ENCODE measurements at places on chromosomes 5 and 9.

- DNase-seq, result no peak
Observed at GRCh38 chr9:97427885-97428284, 16.0 kb downstream of the TDRD7 start.

DNA sequence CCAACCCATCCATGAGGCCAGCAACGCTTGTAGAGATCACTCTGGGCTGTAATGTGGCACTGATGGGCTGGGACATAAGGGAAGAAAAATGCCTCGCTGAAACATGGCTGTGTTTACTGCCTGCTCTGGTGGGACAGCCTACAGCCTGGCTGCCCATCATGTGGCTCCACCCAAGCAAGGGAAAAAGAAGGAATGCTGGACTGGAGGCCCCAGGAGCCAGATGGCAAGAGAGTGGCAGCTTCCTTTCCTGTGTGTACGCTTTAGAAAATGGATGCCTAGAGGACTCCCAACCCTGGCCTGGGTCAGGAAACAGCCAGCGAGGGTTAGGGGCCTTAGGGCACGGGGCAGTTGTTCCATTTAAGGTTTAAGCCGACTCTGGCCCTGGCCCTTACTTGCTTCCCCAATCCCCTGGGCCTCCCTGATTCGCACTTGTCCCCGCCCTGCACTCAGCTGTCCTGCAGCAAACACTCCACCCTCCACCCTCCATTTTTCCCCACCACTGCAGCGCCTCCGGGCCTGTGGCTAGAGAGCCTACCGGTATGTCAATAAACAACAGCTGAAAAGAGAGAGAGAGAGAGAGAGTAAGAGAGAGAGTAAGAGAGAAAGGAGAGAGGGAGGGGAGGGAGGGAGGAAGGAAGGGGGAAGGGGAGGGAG is 819.4 kb downstream of the SEMA5A start:
- peak; percentile 17 for DNase-seq

DNA sequence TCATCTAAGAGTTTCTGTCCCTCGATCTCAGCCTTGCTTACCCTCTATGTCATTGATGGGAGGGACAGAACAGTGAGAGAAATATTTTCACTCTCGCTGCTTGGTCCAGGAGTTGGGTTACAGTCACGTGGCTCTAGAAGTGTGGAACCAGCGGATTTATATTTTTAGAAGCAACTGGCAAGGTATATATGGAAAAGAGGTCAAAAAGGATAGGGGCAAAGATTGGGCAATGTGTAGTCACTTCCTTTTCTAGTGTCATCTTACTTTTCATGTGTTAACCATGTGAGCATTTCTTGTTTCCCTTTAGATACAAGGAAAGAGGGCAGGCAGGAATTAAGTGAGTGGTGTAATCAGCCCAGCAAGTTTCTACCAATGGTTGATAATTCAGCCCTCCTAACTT is 111.5 kb upstream of the ZNF366 start:
- no peak for DNase-seq

DNA sequence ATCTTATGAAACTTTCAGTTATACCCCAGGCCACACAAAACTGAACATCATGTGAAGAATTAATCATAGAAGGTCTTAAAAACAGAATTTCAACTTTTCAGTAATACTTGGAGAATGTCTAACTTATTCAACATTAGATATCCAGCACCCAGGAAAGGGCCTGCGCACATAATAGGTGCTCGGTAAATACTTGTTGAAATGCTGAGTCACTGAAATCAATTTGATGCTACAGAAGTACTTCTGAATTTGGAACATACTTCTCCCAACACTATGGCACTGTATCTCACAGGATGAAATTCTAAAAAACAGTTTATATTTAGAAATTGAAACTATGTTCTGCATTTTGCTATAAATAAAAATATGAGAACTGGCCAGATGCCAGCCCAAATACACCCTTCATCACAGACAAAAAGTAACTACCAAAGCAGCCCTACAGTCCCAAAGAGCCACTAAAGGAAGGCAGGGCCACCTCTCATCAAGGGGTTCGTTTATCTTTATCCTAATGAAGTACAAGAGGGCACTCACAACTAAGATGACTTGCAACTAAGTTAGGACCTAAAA is 26.5 kb downstream of the MRPS27 start:
- DNase-seq, result no peak

DNA sequence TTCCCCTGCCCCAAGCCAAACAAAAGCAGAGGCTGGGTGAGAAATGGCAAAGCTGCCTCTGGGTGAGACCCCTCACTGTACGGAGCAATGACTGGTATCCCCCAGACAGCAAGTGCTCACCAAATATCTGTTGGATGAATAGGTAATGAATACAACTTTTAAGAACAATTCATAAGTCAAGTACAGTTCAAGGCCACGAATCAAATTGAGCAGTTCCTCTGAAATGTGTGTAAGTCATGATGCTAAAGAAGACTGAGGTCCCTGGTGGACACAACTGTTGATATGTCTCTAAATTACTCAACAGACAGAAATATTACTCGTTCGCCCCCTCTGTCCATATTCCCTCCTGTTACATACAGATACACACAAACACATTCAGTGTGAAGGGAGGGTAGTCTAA is 160.7 kb downstream of the GLIS3 start:
- no peak for DNase-seq

GRCh38 chr9:124238546-124239140 is 19.1 kb upstream of the NEK6 start:
- DNase-seq, result no peak

DNA sequence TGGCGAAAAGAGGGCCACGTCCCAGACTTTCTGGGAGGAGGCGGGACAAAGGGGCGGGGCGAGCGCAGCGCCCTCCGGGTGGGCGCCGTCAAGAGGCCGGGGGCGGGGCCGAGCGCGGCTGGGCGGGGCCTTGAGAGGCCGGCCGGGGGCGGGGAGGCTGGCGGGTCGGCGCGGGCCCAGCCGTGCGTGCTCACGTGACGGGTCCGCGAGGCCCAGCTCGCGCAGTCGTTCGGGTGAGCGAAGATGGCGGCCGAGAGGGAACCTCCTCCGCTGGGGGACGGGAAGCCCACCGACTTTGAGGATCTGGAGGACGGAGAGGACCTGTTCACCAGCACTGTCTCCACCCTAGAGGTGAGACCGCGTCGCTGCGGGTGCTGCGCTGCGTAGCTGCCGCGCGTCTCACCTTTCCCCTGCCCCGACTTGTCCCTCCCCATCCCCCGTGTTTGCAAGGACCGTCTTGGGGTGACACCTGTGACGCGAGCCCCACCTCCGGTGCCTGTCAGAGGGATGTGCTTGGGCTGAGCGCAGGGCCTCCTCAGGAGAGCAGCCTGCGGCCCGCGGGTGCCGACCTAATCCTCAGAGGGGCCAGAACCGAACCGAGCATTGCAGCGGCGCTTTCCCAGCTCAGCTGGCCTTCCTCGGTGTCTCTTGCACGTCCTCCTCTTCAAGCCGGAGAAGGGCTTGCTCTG is at the start of gene SNX2:
Gene SNX2 (plus strand): TSS at position 220 of the 689 bp plus-strand sequence. CDS start 24 bp downstream, at position 244.
- peak; percentile 82 for DNase-seq

DNA sequence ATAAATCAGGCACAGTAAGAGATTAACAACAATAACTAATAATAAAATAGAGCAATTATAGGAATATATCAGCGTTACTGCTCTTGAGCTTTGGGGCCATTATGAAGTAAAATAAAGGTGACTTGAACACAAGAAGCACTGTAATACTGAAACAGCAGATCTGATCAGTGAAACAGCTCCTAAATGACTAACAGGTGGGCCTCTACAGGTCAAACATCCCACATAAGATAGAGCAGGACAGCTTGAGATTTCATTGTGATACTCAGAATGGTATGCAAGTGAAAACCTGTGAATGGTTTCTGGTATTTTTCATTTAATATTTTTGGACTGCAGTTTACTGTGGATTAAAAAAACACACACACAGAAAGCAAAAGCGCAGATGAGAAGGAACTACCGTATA is 24.0 kb upstream of the MAP3K1 start:
- DNase-seq, result no peak

DNA sequence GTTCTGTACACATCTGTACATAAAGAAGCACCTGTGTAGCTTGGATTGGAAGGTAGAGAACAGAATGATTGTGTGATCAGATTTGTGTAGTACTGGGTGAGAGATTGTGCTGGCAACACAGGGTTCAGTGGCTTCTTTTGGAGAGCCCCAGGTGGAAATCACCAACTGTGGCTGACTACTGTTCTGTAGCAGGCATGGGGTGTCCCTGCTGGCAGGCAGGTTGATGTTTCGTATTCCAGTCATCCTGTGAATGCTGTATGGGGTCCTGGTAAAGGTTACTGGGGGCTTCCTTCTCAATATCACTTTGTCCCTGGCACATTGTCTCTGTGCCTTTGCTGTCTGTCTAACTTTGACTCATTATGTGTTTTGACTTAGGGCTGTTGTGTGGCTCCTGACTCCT is 5.3 kb downstream of the ASPN start:
- DNase-seq, result no peak

DNA sequence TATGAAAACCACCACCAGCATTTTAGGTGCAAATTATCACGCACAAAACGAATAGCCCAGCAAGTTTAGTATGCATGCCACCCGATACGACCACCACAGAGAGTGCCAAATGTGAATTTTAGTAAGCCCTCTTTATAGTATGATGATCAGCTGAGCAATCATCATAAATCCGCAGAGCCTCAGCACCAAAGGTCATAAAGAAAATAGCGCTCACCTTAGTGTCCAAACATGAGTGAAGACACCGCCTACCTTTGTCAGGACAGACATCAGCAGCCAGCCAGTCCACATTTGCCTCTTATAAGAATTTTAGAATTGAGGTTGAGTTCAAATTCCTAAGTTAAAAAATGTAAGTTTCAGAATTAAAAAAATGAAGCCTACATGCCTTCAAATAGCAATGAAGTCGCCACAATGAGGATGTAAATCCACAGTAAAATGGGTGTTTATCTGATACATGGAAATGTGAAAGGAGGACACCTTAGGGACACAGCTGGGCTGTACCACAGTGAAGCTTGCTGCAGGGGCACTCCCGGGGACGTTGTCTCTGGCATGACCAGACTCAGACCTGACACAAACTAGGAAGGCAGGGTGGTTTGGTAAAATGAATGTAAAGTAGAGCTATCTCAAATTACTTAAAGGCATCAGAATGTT is 149.0 kb downstream of the AUH start:
- DNase-seq, result no peak

DNA sequence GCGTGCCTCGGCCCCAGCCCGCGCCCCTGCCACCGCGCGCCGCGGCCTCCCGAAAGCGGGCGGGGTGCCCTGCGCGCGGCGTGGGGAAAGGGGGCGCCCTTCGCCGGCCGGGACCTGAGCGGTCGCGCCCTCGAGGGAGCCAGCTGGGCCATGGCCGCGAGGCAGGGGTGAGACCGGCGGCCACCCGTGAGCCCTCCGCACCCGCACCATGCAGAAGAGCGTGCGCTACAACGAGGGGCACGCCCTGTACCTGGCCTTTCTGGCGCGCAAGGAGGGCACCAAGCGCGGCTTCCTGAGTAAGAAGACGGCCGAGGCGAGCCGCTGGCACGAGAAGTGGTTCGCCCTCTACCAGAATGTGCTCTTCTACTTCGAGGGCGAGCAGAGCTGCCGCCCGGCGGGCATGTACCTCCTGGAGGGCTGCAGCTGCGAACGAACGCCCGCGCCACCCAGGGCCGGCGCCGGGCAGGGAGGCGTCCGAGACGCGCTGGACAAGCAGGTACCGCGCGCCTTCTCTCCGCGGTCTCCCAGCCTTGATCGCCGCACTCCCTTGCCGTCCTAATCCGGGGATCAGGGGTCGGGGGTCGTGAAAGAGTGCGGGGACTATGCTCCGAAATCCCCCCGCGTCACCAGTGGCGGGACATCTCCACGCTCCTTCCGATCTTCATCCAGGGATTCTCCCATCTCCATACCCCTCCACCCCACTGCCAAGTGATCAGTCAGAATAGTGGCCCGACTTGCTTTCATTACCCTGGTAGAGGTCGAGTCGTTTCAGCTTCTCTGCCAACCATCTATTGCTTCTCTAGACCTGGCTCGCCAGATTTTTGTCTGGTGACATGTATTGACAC is 590 bp downstream of the RASGRF2 start:
- DNase-seq, result peak; percentile 6

Measured in T1000 (cell line).